ENCODE measurements at places on chromosomes 16 and 17.
A peak's percentile ranks its signal among the peaks of the same experiment; 100 is the strongest.

- peak; percentile 48 for DNase-seq
Measured at GRCh38 chr17:40111221-40112128, 10.3 kb upstream of the MSL1 start.

GRCh38 chr17:8873801-8874715, 6.6 kb upstream of the PIK3R6 start:
- DNase-seq = no peak

DNA sequence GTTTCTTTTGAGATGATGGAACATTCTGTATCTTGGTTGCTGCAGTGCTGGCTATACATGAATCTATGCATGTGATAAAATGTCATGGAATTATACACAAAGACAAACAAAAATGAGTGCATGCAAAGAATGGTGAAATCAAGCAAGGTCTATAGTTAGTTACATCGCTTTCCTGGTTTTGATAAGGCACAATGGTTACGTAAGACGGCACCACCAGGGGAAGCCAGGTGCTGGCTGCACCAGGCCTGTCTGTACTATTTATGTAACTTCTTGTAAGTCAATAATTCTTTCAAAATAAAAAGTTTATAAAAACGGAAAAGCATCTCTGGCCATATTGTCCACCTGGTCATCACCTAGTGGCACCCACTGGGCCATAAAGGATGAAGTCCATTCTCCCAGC, 46.5 kb downstream of the ARHGAP27 start:
- DNase-seq = no peak

GRCh38 chr17:74280093-74280513, 6.1 kb downstream of the DNAI2 start:
- peak; percentile 34 for DNase-seq

- no peak for DNase-seq
Measured at GRCh38 chr17:82384730-82385481, 13.3 kb downstream of the UTS2R start.

DNA sequence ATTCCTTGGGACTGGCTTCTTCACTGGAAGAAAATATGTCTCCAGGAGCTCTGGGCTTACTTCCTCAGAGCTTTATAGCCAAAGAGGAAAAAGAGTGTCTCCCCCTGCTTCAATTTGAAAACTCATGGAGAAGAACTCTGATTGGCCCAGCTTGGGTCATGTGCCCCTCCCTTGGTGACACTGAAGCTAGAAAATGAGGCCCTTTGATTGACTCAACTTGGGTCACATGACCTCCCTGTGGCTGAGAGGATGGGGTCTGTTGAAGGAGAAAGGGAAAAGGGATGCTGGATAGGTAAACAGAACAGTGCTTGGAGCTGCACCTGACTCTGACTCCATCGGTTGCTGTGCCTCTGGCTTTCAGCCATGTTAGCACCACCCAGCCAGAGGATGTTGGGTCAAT, 70.6 kb upstream of the KSR1 start:
- DNase-seq = no peak

- DNase-seq = peak; percentile 4
Measured at GRCh38 chr16:53912155-53912554, 208.2 kb downstream of the FTO start.

- DNase-seq = no peak
Measured at GRCh38 chr16:87700406-87701077, 65.2 kb downstream of the KLHDC4 start.

GRCh38 chr17:57785022-57785421, 39.9 kb upstream of the CCDC182 start:
- no peak for DNase-seq

DNA sequence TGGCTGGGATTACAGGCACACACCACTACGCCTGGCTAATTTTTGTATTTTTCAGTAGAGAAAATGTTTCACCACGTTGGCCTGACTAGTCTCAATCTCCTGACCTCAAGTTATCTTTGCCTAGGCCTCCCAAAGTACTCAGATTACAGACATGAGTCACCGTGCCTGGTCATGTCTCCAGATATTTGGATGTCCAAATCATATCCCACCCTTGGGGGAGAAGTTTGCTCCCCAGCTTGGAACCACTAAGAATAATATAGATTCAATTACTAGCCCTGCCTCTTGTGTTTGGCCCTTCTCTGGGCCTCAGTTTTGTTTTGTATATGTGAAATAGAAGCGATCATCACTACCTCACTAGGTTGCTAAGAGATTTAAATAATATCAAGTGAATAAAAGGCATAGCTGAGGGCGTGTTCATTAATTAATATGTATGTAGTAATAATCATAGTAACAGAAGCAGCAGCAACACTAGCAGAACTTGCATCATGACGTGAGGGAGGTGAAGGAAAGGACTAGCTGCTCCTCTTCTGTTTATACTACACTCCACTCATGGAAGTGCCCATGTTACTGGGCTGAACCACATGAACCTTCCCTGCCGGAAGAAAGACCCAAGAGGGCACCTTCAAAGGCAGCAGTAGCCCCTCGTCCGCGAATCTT, 253.6 kb upstream of the XYLT1 start:
- no peak for DNase-seq

- DNase-seq = no peak
Measured at GRCh38 chr16:73289232-73289631, 241.3 kb upstream of the ZFHX3 start.

DNA sequence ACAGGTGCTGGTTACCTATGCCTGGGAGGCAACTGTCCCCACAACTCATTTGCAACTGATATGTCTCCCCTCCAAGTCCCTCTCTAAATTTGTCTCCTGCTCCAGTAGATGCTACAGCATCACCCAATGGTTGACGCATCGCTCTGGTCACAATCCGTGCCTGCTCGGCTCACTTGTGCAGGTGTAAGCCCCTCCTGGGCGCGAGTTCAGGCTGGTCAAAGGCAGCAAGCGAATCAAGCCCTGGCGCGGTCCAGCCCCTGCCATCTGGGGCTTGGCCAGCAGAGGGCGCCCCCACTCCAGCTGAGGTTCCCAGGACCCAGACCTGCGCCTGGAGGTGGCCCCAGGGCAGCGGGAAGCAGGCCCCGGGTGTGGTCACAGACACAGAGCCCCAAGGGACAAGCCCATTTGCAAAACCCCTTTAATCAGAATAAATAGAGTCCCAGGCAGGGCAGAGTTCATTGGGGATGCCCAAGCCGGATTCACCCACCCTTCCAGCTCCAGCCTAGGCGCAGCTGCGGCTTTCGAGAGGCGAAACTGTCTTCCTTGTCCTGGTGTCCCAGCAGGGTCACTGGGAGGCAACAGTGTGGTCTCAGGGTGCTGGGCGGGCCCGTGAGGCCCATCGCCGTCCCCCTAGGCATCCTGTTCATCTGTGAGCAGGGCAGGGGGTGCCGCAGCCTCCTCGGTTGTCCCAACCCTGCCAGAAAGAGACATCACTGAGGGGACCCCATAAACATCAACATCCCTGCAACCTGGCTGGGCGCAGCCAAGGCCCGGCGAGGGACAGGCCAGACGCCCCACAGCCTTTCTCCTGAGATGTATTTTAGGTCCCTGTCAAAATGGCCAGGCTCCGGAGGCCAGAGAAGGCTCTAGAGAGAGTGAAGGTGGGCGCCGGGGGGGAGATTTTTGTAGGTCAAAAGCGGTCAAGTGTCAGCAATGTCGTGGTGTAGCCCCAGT, 15.8 kb downstream of the TMC6 start:
- DNase-seq = peak; percentile 67

- DNase-seq = no peak
Measured at GRCh38 chr16:80300876-80301275, 239.9 kb upstream of the DYNLRB2 start.

- no peak for DNase-seq
Measured at GRCh38 chr17:4969047-4969550, 1.5 kb upstream of the SPAG7 start.

GRCh38 chr16:89365044-89365467, 125.3 kb downstream of the ANKRD11 start:
- DNase-seq = no peak

DNA sequence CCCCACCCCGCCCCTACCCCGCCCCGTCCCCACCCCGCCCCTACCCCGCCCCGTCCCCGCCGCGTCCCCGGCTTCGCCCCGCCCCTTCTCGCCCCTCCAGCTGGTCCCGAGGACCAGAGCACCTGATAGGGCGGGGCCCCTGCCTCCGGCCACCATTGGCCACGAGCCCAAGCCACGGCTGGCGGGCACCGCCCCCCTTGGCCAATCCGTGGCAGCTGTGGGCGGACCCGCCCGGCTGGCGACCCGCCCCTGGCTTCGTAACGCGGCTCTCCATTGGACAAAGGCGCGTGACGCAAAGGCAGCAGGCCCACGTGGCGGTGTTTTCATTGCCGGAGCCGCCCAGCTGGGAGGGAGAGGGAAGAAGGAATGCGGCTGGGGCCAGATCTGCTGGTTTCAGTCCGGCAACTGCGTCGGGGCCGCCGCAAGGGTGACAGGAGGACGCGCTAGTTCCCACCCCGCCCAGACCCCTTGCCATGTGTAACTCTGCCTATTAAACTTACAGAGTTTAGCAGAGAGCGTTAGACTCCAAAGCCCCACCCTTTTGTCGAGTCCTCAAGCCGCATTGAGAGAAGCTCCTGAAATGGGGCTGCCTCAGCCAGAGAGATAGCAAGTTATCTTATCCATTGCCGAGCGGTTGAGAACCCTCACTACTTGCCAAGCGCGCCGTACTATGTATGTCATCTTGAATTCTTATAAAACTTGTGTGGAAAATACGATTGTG, 403 bp upstream of the WIPI1 start:
- peak; percentile 98 for DNase-seq

DNA sequence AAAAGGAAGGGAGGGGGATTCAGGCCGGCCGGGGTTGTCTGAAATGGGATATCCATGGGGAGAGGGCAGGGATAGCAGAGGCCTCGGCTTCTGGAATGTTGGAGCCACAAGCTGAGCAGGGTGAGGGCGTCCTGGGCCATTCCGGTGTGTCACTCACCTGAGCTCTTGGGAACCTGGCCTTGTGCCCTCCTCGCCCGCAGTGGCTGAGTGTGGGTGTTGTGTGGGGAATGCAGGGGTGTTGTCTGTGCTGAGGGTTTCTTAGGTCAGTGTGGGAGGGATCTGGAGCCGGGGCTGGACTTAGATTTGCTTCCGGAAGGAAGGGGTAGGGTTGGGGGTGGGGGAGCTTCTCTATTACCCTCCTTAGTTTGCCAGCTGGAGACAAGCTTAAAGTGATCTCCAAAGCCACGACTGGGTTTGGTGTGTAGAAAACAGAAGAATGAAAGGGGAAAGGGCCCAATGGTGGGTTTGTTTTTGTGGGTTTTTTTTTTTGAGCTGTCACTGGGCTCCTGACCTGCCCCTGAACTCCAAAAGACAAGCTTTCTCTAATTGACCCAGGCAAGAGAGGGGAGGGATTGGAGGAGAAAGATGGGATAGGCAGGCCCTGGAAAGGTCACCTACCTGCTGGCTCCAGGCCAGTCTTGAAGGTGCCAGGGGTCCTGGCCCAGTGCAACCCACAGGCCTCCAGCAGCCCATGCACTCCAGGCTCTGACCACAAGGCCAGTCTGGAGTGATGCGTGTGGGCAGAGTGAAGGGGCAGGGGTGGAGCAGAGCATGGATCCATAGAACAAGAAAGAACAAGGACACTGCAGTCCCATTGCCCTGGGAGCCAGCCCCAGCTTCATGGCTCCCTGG, at the start of gene SULT1A2:
Gene SULT1A2, minus strand, starts transcription at position 211 of the 852 bp plus-strand sequence. CDS start 1,120 bp downstream, outside the sequence.
- DNase-seq = no peak

DNA sequence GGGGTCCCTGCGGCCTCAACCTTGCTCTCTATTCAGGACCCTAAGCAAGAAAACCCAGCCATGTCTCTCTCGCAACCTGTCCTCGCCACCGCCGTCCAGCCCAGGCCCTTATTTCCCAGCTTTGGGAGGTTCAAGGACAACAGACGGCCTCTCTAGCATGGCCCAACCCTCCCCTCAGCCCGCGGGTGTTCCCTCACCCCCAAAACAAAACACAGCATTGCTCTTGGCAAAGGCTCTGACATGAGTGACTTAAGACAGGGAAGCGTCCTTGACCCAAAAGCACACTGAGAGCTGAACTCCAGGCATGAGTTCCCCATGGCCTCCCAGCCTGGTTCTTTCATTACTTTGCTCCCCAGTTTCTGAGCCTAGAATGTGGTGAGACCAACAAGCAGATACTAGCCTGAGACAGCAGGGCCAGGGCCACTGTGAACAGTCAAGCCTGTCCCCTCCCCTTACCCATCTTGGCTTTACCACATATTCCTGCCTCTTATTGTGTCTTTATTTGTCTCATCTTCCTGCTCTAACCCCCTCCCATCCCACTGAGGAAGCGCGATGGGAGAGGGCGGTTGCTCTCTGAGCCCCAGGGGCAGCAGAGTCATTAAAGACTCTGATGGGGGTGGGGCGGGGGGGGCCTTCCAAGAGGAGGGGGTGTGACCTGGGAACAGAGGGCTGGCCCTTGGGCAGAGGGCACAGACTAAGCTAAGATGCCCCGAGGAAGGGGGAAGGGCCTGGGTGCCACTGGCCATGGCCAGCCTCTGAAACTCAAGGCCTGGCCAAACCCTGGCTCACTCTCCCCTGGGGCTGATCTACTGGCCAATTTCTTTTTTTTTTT, 11.8 kb downstream of the SREBF1 start:
- DNase-seq = no peak

GRCh38 chr17:59842901-59843652, 49.7 kb downstream of the TUBD1 start:
- peak; percentile 30 for DNase-seq

DNA sequence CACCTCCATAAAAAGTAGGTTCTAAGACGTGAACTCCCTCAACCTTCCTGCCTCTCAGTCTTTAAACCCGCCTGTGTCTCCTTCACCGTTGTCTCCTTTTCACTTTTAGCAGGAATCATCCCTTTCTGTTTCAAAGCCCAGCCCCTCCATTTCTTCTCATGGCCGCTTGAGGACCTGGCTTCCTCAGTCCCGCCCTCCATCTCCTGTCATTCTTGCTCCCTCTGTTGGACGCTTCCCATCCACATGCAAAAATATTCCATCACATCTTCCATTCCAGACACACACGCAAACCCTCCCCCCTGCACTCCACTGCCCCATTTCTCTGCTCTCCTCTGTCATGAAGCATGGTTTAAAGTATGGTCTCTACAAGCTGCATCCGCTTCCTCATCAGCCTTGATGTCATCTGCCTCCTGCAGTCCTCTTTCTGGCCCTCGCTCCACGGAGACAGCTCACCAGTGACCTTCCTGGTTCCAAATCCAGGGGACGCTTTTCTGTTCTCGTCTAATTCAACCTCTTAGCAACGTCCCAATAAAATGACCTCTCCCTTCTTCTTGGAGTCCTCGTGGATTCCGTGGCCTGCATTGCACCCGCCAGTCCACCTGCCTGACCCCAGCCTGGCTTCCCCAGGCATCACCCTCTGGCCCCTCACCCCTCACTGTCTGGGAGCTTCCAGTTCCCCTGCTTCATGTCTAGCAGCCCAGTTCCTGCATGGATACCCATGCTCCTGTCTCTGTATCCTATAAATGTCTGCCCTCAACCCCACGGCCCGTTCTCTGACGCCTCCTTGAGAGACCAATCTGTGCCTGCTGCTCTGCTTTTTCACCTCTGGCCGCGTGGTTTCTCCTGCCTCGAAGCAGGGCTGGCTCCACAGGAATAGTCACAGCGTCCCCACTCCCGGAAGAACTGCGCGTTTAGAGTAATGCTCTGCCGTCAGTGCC, 26.2 kb downstream of the ANKRD40 start:
- DNase-seq = no peak

DNA sequence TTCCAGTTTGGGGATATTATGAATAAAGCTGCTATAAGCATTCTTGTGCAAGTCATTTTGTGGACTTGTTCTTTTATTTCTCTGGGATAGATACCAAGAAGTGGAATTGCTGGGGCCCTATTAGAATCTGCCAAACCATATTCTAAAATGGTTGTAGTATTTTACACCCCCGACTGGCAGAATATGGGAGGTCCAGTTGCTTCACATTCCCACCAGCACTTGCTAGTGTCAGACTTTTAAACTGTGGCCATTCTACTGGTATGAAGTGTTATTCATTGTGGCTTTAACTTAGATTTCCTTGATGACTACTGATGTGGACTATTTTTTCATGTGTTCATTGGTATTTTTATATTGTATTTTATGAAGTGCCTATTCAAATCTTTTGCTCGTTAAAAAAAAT, 18.1 kb upstream of the NUP93 start:
- no peak for DNase-seq

- DNase-seq = no peak
Measured at GRCh38 chr16:56748191-56748590, 18.3 kb downstream of the NUP93 start.
